OCI-LY7 (cell line): ENCODE measurements at places on chromosomes 2 and 18. TPM values are rescaled to one million over a fixed set of nuclear protein-coding genes. Genes with fewer than 3 reads are reported as not detected.

DNA sequence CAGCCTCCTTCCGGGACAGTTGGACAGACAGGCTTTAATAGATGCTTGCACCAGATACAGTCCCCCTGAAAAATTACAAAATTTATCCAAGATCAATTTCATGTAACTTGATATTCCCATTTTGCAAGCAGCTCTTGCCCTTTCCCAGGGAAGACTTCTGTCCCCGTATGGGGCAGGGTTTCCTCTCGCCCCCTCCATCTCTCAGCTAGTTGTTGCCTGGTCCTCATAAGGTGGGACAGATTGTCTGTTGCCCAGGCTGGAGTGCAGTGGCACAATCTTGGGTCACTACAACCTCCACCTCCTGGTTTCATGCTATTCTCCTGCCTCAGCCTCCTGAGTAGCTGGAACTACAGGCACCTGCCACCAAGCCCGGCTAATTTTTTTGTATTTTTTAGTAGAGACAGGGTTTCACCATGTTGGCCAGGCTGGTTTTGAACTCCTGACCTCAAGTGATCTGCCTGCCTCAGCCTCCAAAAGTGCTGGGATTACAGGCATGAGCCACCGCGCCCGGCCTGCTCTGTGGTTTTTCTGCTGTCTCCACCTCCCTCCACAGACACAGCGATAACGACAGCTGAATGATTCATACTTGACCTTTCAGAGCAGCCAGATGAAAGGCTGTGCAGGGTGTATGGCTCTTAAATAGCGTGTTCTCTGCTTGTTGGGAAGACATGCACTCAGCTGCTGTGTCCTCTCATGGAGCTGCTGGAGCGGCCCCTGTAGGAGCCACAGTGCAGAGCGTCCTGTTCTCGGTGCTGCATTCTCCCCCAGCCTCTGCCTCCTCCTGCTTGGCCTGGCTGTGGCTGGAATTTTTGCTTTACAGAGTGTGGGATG, 61.4 kb downstream of the TTC39C start:
- DNase-seq = no peak

DNA sequence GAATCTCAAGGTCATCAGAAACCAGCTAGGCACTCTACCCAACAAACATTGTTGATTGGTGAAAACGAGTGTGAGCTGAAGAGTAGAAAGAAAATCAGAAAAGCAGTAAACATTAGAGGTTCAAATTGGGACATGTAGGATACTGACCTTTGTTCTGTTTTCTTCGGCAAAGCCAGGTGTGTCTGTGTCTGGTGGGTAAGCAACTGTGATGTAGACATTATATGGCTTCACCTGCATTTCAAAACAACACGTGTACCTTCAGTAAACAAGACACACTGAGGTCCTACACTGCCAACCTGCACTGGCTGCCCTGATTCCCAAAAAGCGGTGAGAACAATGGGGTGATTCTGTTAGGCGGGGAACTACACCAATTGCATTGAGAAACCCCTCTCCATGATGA, 22.7 kb downstream of the KDSR start:
- no peak for DNase-seq

GRCh38 chr2:62184512-62185230, 11.2 kb upstream of the B3GNT2 start:
- no peak for DNase-seq

- no peak for DNase-seq
Observed at GRCh38 chr2:205811387-205811786, 129.1 kb downstream of the NRP2 start.

GRCh38 chr2:46143429-46144132, 153.6 kb upstream of the EPAS1 start:
- no peak for DNase-seq

DNA sequence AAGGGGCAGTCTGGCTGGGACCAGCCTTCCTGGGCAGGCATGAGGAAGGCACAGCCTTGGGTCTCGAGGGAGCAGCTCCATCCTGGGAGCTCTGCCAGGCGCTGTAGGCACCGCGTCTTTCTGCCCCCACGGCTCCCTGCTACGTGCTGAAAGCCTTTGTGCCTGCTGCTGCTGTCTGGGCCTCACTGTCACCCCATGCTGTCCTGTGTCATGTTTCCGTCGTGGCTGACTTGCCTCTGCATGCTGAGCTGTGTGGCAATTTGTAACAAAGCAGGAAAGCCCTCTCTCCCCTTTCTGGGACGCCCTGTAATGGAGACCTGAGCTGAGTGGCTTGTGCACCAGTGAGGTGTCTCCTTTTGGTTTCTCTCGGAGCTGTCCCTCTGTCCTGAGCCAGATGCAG, 152.5 kb downstream of the TSN start:
- no peak for DNase-seq

DNA sequence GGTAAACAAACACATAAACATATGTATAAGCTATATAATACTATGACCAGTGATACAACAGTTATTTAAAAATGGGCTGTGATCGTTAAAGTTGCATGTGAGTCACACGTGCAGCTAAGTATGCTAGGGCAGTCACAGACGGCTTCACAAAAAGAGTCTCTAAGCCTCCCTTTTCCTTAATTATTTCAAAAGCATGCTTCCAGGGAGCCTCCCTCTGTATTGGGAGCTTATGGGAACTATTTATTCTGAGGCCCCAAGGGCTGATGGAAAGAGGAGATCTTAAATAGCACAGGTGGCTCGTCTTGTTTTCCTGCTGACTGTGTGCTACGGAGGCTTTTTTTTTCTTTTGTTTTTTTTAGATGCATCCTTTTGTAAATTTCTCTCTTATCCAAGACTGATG, 94.3 kb downstream of the ADCYAP1 start:
- no peak for DNase-seq

DNA sequence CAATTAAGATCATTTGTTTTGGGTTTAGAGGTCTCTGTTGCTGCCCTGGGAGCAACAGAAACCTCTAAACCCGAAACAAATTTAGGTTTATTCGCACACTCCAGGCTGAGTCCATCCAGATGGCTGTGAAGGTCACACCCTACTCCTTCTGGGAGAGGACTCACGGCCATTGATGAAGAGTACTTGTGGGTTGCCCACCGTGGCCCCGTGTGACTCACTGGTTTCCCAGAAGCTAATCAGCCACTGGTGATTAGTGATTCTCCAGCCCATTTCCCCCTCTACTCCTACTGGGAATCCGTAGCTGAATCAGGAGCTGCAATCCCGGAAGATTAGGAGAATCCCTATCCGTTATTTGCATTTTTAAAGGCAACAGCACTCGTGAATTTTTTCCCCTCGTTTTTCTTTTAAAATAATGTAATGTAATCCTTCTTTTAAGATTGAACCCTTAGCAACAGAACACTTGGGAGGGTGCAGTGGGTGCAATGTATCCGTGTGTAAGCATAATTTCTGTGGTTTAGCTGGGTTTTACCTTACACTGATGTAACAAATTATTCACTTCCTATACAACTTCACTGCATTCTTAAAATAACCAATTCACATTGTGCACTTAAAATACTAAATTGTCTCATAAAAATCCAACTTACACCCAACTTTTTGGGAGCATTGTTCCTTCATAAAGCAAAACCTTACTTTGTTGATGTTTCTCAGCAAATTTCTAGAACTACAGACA, 27.5 kb upstream of the EPAS1 start:
- DNase-seq = no peak

GRCh38 chr2:44753552-44754285, 187.8 kb upstream of the SIX3 start:
- DNase-seq = no peak

DNA sequence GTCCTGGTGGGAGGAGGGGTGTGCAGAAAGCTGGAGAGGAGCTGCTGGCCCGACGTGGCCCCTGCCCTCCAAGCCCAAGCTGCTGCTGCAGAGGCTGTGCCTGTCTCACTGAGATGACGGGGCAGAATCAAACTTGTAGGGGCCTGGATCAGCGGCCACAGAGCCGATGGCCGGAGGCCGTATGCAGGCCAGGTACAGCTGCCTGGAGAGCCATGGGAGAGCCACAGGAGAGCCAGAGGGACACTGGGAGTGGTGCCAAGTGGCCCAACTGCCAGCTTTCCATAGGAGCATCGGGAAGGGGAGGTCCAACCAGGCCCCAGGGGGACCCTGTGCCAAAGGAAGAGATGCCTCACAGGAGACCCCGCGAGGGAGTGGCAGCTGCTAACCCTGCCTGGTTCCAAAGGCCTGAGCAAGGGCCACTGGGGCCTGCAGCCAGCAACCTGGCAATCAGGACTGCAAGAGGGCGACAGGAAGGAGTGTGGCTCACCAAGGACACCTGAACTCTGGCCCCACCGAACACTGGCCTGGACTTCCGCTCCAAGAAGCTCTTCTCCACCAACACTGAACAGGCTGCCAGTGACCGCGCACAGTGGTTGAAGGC, 70.7 kb downstream of the HDAC4 start:
- DNase-seq = no peak

- no peak for DNase-seq
Observed at GRCh38 chr2:109207176-109207575, 78.2 kb downstream of the SH3RF3 start.

GRCh38 chr2:138013639-138014038, 49.4 kb downstream of the HNMT start:
- no peak for DNase-seq

DNA sequence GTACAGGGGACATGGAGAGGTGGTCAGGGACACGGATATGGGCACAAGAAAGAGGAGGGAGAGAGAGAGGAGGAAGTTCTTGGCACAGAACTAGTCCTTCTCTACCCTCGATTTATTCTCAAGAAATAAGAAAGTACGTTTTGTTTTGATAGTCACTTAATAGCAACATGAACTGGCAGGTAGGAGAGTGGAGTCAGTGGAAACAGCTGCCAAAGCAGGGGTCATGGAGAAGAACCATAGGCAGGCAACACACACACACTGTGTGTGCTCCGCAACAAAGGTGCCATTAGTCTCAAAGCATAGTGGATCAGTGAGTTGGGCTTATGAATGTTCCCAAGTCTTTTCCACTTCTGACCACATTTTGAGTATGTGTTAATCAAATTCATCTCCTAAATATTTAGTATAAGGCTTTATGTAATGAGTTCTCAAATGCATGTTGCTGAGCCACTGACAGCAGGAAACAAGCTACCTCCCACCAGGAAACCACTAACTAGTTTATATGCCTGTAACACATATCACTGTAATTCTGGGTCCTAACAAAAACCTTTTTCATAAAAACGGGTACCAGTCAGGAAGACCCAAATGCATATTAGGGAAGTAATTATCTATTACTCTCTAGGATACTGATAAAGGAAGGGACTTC, 41.1 kb downstream of the IWS1 start:
- DNase-seq = no peak

DNA sequence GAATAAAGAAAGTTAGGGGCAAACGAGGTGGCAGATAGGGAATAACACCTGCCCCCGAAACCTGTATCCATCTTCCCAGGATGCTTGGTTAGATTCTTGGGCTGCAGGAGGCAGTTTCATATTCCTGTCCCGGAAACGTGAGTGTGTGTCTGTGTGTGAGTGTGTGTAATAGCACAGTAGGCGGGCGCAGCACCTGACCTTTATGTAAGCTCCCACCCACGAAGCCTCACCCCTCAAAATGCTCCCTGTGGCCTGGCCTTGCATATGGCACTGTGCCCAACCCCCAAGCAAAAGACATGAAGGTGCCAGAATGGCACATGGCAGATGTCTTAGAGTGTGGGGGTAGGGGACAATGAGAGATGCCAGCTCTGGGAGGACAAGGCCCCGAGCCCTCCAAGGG, 48.9 kb downstream of the EFR3B start:
- DNase-seq = no peak

DNA sequence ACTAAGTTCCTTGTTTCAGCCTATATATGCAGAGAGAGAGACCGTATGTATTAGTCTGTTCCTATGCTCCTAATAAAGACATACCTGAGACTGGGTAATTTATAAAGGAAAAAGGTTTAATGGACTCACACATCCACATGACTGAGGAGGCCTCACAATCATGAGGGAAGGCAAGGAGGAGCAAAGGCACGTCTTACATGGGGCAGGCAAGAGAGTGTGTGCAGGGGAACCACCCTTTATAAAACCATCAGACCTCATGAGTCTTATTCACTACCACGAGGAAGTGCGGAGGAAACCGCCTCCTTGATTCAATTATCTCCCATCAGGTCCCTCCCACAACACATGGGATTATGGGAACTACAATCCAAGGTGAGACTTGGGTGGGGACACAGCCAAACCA, 73.8 kb downstream of the TMEM18 start:
- no peak for DNase-seq

GRCh38 chr2:225462417-225462816, 62.9 kb downstream of the NYAP2 start:
- DNase-seq = no peak

- no peak for DNase-seq
Observed at GRCh38 chr2:15640261-15640711, 48.6 kb downstream of the DDX1 start.

GRCh38 chr2:43444989-43445645, 150.7 kb downstream of the THADA start:
- DNase-seq = no peak

DNA sequence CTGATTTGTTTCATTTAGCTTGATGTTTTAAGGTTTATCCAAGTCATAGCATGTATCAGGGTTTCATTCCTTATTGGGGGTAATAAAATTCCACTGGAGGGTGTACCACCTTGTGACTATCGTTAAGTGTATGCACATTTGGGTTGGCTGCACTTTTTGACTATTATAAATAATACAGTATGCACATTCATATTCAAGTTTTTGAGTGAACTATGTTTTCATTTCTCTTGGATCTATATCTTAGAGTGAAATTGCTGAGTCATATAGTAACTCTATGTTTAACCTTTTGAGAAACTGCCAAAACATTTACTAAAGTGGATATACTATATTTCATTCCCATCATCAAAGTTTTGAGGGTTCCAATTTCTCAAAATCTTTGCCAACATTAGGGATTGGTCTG, 952.7 kb downstream of the TDRD15 start:
- DNase-seq = no peak

Gene IL18RAP
- not detected in 2 replicates for total RNA-seq

Gene COBLL1
- total RNA-seq = 40.3 and 40.7 TPM in 2 replicates

Gene KCNJ13
- not detected in 2 replicates for total RNA-seq

Gene KIAA2012
- not detected in 2 replicates for total RNA-seq

Gene SLC30A3
- 61.0 and 71.6 TPM in 2 replicates for total RNA-seq

Gene UGT1A10
- not detected in 2 replicates for total RNA-seq

Gene SLC9A4
- 0.10 and 0.22 TPM in 2 replicates for total RNA-seq

Gene ARHGAP28
- not detected in 2 replicates for total RNA-seq

Gene POTEE
- 0.28 and 0.34 TPM in 2 replicates for total RNA-seq

Gene STON1
- total RNA-seq = 0.51 and 0.96 TPM in 2 replicates

Gene HTR2B
- not detected in 2 replicates for total RNA-seq

Gene SOX11
- 13.0 and 14.8 TPM in 2 replicates for total RNA-seq
